ENCODE measurements at places on chromosomes 4 and X. TPM values are rescaled to one million over a fixed set of nuclear protein-coding genes. Genes with fewer than 3 reads are reported as not detected.
A peak's percentile ranks its signal among the peaks of the same experiment; 100 is the strongest.

- peaks cover 5% of the 10 kb centered on the region for H3K36me3 ChIP-seq
- no peak overlapping the region for H3K27ac ChIP-seq
- H3K4me1 ChIP-seq = peaks cover 13% of the 10 kb centered on the region
- H3K27me3 ChIP-seq = no peaks in the 10 kb centered on the region
- no peak overlapping the region for H3K4me3 ChIP-seq
These were observed 72.9 kb upstream of the STIM2 start for GRCh38 chr4:26787461-26788340.

GRCh38 chrX:97328853-97329390 lies 445.2 kb downstream of the RPA4 start:
- H3K27me3 ChIP-seq = no peaks in the 10 kb centered on the region
- no peak overlapping the region for H3K4me3 ChIP-seq
- H3K4me1 ChIP-seq = no peaks in the 10 kb centered on the region
- H3K27ac ChIP-seq = no peak overlapping the region
- no peak for DNase-seq

GRCh38 chr4:147994076-147994475 lies 262.2 kb downstream of the ARHGAP10 start:
- no peak overlapping the region for H3K4me3 ChIP-seq
- no peaks in the 10 kb centered on the region for H3K27me3 ChIP-seq
- no peaks in the 10 kb centered on the region for H3K36me3 ChIP-seq

GRCh38 chr4:125266901-125267604 lies 47.7 kb upstream of the FAT4 start:
- H3K4me1 ChIP-seq = no peaks in the 10 kb centered on the region
- H3K27ac ChIP-seq = no peak overlapping the region
- DNase-seq = no peak
- H3K27me3 ChIP-seq = no peaks in the 10 kb centered on the region

- no peaks in the 10 kb centered on the region for H3K27me3 ChIP-seq
- H3K36me3 ChIP-seq = peaks cover 34% of the 10 kb centered on the region
- peak overlapping the region; percentile 93 for H3K4me3 ChIP-seq
- peak overlapping the region; percentile 98 for H3K27ac ChIP-seq
These were observed 2.6 kb downstream of the DTHD1 start for GRCh38 chr4:36283912-36284465.

DNA sequence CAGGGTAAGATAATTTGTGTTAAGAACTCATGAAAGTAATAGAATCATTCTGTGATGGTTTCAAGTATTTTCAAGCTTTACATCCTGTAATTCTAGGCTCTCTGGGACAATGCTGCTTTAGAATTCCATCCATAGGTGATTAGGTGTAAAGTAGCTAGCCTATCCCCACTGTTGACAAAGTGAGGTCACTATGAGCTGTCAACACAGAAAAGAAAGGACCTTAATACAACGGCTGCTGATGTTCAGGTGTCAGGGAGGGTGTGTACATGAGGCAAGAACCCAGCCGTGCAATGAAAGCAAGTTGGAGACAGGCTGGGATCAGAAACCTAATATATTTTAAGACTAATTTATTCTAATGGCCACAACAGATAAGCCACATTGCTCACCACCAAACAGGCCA lies 36.8 kb upstream of the SH3RF1 start:
- no peaks in the 10 kb centered on the region for H3K27me3 ChIP-seq
- H3K4me3 ChIP-seq = no peak overlapping the region
- H3K27ac ChIP-seq = no peak overlapping the region
- no peak for DNase-seq
- H3K36me3 ChIP-seq = no peaks in the 10 kb centered on the region

GRCh38 chrX:58025979-58026378 lies 115.7 kb upstream of the ZXDA start:
- H3K27ac ChIP-seq = no peak overlapping the region
- H3K4me1 ChIP-seq = no peaks in the 10 kb centered on the region
- H3K4me3 ChIP-seq = no peak overlapping the region
- DNase-seq = no peak

DNA sequence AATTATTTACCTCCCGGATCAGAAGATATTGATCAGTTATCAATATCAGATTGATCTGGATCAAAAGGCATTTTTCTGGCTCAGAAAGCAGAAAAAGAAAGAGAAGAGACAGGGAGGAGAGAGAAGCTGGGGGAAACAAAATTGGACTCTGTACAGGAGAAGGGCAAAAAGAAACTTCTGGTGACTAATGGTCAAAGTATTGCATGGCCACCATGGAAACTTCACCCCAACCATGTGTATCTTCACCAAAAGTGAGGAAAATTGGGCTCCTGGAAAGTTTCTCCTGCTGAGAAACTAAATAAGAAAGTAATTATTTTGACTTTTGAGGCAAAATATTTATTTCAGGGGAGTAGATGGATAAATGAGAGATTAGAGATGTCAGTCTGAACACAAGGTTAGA lies 33.9 kb downstream of the RNF150 start:
- H3K4me3 ChIP-seq = no peak overlapping the region
- H3K4me1 ChIP-seq = no peaks in the 10 kb centered on the region
- no peak for DNase-seq
- H3K36me3 ChIP-seq = no peaks in the 10 kb centered on the region
- H3K27ac ChIP-seq = no peak overlapping the region

- H3K36me3 ChIP-seq = no peaks in the 10 kb centered on the region
- no peak for DNase-seq
- peaks cover 5% of the 10 kb centered on the region for H3K4me1 ChIP-seq
- no peak overlapping the region for H3K4me3 ChIP-seq
These were observed 13.3 kb upstream of the UBA6 start for GRCh38 chr4:67714248-67714583.

DNA sequence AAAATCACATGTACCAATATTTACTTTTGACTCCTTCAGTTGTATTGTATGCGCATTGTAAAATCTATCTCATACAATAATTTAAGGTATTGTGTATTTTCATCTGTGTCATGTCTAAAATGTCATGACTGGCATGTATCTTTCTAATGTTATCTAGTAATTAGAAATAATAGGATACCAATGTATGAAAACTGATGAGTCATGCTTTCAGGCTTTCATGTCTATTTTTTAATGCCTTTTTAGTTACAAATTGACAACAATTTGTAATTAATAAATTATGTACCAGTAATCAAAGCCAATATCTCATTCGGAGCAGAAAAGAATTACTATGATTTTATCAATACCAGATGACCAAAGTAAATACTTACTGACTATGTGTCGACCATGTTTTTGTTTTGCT lies 107.7 kb downstream of the GALNTL6 start:
- no peak for DNase-seq
- no peaks in the 10 kb centered on the region for H3K27me3 ChIP-seq
- H3K4me1 ChIP-seq = no peaks in the 10 kb centered on the region
- no peak overlapping the region for H3K27ac ChIP-seq
- peaks cover 5% of the 10 kb centered on the region for H3K36me3 ChIP-seq
- H3K4me3 ChIP-seq = no peak overlapping the region

DNA sequence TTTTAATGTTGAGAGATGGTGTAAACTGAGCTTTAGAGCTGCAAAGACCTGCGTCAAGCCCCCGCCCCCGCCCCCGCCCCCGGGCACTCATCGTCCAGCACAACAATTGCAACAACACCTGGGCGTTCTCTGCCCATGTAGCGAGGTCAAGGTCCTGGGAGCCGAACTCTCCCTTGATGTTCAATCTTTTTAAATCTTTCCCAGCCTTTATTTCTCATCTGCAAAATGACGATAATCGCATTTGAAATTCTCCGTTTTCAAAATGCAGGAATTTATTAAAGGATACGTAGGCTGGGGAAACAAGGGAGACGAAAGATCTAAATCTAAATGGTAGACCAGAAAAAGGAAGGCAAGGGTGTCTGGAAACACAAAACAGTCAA lies 648 bp upstream of the MSMO1 start:
- peaks cover 34% of the 10 kb centered on the region for H3K4me1 ChIP-seq
- no peaks in the 10 kb centered on the region for H3K27me3 ChIP-seq
- H3K27ac ChIP-seq = no peak overlapping the region
- DNase-seq = no peak
- H3K4me3 ChIP-seq = no peak overlapping the region

The PFKFB1 gene
- total RNA-seq = 0.81 TPM

DNA sequence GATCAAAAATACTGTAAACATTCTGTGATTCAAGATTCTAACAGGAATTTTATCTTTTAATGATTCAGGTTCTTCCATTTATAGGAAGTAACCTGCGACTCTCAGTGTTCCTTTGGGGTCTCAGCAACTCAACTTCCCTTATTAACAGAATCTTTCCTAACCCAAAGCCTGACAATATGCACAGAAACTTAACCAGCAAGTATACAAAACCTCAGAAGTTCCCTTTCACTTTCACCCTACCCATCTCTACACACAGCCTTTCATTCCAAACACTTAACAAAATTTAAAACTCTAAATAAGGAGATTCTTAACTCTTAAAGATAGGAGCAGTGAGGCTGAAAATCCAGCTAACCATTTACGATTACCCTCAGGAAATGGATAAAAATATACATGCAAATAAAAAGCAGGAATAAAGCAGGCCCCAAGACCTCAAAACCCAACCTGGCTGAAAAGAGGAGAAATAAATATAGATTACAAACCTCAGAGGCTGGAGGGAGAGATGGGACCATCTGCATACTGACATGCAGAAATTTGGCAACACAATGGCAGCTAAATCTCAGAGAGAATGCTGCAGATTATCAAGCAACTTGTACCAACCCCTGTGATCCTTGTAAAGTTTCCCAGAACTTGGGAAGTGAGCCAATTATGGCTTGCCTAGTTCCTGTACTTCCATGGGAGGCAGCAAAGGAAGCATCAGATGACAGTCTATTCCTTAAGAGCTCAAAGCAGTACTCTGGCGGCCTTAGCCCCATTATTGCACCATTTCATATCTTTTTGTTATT lies 101.0 kb downstream of the ATP11C start:
- no peak overlapping the region for H3K27ac ChIP-seq
- no peaks in the 10 kb centered on the region for H3K36me3 ChIP-seq
- peaks cover 10% of the 10 kb centered on the region for H3K4me1 ChIP-seq
- no peak for DNase-seq
- peak overlapping the region; percentile 44 for H3K4me3 ChIP-seq
- H3K27me3 ChIP-seq = no peaks in the 10 kb centered on the region

GRCh38 chr4:85402371-85402770 lies 72.6 kb upstream of the ARHGAP24 start:
- no peaks in the 10 kb centered on the region for H3K36me3 ChIP-seq
- no peak for DNase-seq
- H3K27ac ChIP-seq = no peak overlapping the region
- H3K4me3 ChIP-seq = no peak overlapping the region

The RHOXF1 gene
- not detected for total RNA-seq

- H3K4me3 ChIP-seq = no peak overlapping the region
- H3K4me1 ChIP-seq = no peaks in the 10 kb centered on the region
- H3K36me3 ChIP-seq = peaks cover 13% of the 10 kb centered on the region
- DNase-seq = no peak
- no peaks in the 10 kb centered on the region for H3K27me3 ChIP-seq
These were observed 12.6 kb downstream of the ZMYM3 start for GRCh38 chrX:71241301-71241700.

DNA sequence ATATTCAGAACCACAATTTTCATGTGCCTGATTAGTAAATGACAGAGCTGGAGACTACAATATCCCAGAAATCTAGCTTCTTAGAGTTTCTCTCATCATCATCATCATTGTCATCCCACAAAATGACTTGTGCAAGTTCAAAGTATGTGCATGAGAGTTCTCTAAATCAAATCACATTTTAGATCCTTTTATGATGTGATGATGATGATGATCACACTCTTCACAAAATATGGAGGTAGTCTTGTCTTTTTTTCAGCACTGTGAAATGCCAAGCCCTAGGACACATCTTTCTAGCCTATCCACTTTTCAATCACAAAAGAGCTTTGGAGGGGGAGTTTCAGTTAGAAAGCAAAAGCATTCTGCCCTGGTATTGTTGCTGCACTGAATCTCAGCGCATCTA lies 7.4 kb downstream of the MBNL3 start:
- no peaks in the 10 kb centered on the region for H3K36me3 ChIP-seq
- no peak for DNase-seq
- peaks cover 20% of the 10 kb centered on the region for H3K4me1 ChIP-seq
- peak overlapping the region; percentile 97 for H3K27ac ChIP-seq
- H3K27me3 ChIP-seq = no peaks in the 10 kb centered on the region
- peak overlapping the region; percentile 90 for H3K4me3 ChIP-seq

GRCh38 chrX:48025561-48025960 lies 18.8 kb downstream of the SPACA5 start:
- H3K4me3 ChIP-seq = no peak overlapping the region
- peaks cover 18% of the 10 kb centered on the region for H3K4me1 ChIP-seq
- no peaks in the 10 kb centered on the region for H3K27me3 ChIP-seq
- H3K36me3 ChIP-seq = no peaks in the 10 kb centered on the region

- H3K27me3 ChIP-seq = peaks cover 29% of the 10 kb centered on the region
- no peaks in the 10 kb centered on the region for H3K4me1 ChIP-seq
- H3K4me3 ChIP-seq = no peak overlapping the region
- no peaks in the 10 kb centered on the region for H3K36me3 ChIP-seq
- H3K27ac ChIP-seq = no peak overlapping the region
These were observed 16.4 kb upstream of the SRPX start for GRCh38 chrX:38236901-38237615.

- no peak overlapping the region for H3K27ac ChIP-seq
- no peaks in the 10 kb centered on the region for H3K27me3 ChIP-seq
- no peaks in the 10 kb centered on the region for H3K36me3 ChIP-seq
- no peak for DNase-seq
These were observed 141.2 kb downstream of the PDGFC start for GRCh38 chr4:156830351-156830750.

GRCh38 chr4:7383266-7383665 lies 51.5 kb downstream of the PSAPL1 start:
- H3K4me3 ChIP-seq = no peak overlapping the region
- H3K36me3 ChIP-seq = no peaks in the 10 kb centered on the region
- H3K27me3 ChIP-seq = peaks cover 3% of the 10 kb centered on the region
- H3K27ac ChIP-seq = no peak overlapping the region

DNA sequence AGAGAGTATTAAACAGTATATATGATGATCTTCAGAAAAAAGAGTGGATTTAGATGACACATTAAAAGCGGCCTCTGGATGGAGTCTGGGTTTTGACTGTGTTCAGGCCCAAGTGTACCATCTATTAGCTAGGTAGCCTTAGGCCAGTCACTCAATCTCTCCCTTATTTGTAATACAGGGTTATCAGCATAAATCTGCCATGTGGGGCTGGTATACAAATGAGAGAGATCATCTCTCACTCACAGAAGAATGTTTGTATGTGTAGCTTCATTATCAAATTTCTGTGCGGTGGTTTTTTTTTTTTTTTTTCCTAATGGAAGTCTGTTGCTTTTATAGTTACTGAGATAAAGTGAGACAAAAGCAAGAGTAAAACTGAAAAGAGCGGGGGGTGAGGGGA lies 12.7 kb downstream of the SLC2A9 start:
- no peaks in the 10 kb centered on the region for H3K27me3 ChIP-seq
- no peak overlapping the region for H3K4me3 ChIP-seq
- peaks cover 33% of the 10 kb centered on the region for H3K4me1 ChIP-seq
- H3K27ac ChIP-seq = peak overlapping the region; percentile 52

The CENPVL1 gene
- not detected for total RNA-seq

The USP17L17 gene
- total RNA-seq = not detected

The ADRA2C gene
- not detected for total RNA-seq

DNA sequence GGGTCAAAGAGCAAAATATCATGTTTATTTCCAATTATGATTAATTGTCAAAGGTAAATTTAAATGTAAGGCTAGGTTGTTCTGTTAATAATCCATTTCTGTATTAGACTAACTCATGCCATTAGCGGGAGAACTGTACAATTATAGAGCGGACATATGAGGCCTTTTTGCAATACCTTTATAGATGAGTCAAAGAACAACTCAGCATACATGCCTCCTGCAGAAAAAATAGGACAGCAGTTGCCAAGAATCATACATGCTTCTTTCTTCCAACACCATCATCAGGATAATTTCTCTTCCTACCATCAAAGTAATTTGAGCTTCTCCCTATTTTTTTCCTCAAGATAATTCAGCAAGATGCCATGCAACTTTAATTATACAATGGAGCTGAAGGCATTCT lies 917.8 kb downstream of the ADGRL3 start:
- no peak overlapping the region for H3K4me3 ChIP-seq
- no peaks in the 10 kb centered on the region for H3K4me1 ChIP-seq
- no peak overlapping the region for H3K27ac ChIP-seq
- no peaks in the 10 kb centered on the region for H3K27me3 ChIP-seq
- no peak for DNase-seq

The NLRP2B gene
- not detected for total RNA-seq

The ZNF827 gene
- 40.5 TPM for total RNA-seq

Measured in natural killer cell treated with Interleukin-12 subunit alpha and Interleukin-12 subunit beta and Interleukin-15 and Interleukin-18, amount 100 ng/mL, for 72 hours (primary cell).